Amygdala (tissue), 56 donors: ENCODE measurements at places on chromosomes 1 and 21.

DNA sequence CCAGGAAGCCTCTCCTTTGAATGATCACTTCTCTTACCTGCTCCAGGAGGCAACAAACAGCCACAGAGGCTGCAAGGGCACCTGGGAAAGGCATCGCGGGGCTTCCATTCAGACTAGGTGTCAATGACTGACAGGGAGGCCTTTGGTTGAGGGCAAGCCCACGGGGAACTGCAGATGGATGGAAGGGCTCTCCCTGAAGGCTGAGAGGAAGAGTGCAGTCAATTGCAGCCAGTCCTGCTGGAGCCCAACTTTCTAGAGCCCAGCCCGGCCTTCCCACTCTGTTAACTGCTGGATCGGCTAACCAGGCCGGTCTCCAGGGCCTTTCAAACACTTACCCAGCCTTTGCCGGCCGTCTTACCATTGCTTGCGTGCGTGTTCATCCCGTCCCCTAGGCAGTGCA, 89.3 kb downstream of the LACTBL1 start:
- DNase-seq = no peak

DNA sequence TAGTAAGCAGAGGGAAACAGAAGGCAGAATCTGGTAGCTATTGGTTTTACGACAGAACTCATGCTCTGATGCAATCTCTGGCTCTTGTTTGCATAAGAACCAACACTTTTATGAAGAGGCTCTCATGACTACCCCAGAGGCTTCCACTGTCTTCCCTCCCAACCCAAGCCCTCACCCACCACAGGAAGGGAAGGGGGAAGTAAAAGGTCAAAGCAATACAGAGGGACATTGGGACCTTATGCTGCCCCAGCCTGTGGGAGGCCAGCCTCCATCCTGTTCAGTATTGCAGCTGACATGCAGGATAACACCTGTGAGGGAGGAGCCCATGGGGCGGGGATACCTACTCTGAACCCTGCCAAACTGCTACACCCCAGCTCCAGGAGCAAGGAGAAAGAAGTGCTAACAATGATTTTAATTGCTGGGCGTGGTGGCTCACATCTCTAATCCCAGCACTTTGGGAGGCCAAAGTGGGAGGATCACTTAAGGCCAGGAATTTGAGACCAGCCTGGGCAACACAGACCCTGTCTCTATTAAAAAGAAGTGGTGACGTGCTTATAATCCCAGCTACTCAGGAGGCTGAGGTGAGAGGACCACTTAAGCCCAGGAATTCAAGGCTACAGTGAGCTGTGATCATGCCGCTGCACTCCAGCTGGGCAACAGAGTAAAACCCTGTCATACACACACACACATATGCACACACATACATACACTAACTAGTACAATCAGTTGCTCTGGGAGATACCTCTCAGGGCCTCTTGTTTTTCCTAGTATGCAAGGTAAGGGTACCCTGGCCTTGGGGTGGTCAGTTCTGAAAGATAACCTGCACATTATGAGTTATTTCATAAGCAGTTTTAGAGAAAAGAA, 9.5 kb downstream of the MR1 start:
- no peak for DNase-seq

- DNase-seq = no peak
Observed at GRCh38 chr1:107787299-107787698, 177.7 kb downstream of the VAV3 start.

GRCh38 chr1:229640455-229640854, 14.4 kb downstream of the URB2 start:
- DNase-seq = no peak

DNA sequence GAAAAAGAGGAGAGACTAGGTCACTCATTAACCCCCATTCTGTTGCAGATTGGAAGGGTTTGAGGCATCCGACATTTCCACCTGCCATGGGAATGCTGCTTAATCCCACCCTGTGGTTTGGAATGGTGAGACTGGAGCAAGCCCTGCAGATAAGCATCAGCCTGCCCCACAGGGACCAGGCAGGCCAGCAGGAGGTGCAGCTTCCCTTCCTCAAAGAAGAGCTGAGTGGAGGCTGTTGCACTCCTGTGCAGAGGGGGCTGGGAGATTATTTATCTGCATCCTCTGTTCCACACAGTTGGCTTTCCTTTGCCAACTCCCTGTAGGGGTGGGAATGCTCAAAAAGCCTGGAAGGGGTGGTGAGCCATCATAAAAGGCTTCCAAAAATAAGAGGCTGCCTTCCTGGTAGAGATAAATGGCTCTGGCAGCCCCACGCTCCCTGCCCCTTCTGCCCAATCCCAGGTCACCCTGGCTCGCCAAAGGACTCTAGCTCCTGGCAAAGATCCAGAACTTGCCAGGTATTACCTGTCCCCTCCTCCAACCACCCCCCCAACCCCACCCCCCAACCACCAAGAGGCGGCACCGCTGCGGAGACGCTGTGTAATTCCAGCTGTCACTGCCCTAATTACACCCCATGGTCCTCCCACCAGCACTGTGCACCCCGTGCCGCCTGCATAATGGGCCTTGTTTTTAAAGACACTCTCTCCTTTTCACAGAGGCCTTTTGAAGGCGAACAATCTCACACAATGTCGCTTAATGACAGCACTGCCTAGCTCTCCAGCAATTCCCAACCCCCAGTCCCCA, 83.0 kb upstream of the ZC3H12A start:
- no peak for DNase-seq

DNA sequence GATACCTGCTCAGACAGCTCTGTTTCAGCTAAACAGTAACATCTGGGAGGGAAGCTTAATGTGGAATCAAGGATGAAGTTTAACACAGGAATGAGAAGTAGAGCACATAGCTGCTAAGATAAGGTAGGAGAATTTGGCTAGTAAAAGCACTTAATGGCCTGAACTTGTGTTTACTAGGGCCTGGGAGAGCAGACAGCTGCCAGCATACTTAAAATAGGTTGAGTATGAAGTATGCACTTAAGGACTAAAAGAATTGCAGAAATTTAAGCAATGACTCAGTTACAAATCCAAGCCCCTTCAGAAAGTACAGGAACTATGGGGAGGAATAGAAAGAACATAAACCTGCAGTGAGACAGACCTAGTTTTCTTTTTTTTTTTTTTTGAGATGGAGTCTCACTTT, 53.0 kb downstream of the BACH1 start:
- no peak for DNase-seq

GRCh38 chr1:213474054-213474453, 423.0 kb downstream of the RPS6KC1 start:
- no peak for DNase-seq

DNA sequence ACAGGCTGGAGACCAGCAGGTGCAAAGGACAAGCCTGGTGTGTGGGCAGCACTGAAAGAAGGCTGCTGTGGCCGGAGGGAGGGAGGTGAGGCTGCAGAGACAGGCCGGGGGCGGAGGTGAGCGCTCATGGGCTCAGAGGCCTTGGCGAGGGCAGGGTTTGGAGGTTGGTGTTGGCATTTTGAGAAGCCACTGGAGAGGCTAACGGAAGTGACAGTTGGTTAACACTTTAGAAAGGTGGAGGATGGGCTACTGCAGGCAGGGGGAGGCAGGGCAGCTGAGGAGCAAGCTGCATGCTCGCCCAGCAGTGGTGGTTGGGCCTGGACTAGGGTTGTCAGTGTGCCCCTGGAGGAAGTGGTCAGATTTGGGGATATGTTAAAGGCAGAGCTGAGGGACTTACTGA, 37.5 kb downstream of the QSOX1 start:
- DNase-seq = no peak

GRCh38 chr1:18253093-18253492, 145.5 kb downstream of the IGSF21 start:
- DNase-seq = no peak

DNA sequence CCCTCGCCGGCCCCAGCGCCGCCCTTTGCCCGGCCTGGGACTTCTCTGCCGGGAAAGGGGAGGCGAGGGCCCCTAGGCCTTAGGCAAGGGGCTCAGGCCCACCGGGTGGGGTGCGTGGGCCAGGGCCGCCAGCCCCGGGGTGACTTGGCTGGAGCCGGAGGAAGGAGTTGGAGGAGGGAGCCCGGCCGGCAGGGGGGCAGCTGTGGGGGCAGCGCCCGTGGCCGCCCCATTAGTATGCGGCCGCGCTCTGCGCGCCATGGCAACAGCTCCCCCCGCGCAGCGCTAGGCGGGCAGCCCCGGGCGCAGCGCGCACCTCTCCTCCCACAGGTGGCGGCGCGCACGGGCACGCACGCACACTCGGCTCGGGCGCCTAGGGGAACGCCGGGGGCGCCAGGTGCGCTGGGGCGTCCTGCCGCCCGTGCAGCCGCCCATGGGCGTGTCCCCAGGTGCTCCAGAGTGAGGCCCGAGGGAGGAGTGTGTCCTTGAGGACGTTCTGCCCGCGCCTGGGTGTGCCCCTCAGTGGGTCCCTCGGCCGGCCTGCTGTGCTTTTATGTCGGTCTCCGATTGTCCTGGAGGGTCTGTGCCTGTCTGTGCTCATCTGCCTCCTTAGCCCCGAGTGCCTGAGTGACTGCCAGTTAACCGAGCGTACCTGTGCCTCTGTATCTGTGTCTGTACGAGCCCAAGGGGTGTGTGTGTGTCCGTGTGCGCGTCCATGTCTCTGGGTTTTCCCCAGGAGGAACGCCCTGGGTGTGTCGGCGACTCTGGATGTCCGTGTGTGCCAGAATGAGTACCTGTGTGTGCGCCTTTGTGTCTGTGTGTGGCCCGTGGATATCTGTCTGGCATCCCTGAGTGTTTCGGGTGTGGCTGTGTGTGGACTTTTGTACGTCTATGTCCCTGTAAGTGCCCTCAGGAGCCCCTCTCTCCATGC, 38.2 kb upstream of the WASF2 start:
- DNase-seq = no peak

- no peak for DNase-seq
Observed at GRCh38 chr1:90989990-90990389, 31.8 kb downstream of the ZNF644 start.

GRCh38 chr1:228264090-228264829, 56.4 kb downstream of the OBSCN start:
- no peak for DNase-seq

DNA sequence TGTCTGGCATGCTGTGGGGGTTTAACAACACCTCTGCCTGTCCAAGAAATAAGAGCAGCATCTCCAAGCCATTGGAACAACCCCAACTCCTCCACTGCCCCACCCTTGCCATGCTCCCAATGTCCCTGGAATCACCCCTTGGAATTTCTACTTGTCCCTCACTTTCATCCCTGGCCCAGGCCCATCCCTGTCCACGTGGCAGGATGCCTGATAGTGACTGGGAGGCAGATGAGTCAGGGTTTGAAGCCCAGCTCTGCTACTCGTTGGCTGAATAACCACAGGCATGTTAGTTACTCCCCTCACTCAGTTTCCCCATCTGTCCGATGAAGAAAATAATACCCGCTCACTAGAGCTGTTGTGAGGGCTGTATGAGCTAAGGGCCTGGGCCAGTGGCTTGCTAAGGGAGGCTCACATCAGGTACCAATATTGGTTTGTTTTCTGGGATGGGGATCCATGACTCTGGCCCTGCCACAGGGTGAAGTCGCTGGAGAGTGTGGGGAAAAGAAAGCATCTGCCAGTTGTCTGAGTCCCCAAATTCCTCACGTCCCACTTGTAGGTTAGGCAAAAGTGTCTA, 99.4 kb upstream of the TLR5 start:
- no peak for DNase-seq

GRCh38 chr21:15514073-15514946, 215.5 kb upstream of the USP25 start:
- DNase-seq = no peak

DNA sequence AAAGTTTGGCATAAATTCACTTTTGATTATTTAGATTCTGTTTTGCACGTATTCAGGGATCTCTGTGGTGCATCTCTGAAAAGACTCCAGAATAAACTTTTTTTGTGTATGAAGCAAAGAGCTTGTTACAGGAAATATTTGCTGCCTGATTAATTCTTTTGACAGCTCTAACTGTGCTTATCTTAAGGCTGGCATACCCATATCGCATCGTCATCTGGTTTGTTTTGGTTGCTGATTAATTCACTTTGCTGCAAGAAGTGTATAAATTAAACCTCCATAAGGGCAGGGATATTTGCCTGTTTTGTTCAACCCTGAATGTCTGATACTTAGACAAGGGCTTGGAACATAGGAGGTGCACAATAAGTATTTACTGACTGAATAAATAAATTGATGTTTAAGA, 17.5 kb upstream of the DUSP10 start:
- DNase-seq = no peak

DNA sequence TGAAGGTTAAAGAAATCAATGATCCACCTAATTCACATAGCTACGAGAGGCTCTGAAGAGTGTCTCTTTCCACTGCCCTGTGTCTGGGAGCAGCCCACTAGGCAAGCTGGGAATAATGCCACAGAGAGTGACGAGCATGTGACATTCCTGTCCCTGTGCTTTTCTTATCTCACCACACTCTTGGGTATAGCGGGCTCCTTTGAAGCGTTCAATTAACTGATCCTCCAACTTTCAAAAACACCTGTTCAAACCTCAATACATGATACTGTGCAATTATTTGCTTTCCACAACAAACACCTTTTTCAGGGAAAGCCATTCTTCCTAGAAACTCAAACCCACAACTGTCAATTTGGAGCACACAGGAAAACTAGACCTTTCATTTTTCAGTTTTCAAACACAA, 43.4 kb downstream of the PLPP3 start:
- no peak for DNase-seq

DNA sequence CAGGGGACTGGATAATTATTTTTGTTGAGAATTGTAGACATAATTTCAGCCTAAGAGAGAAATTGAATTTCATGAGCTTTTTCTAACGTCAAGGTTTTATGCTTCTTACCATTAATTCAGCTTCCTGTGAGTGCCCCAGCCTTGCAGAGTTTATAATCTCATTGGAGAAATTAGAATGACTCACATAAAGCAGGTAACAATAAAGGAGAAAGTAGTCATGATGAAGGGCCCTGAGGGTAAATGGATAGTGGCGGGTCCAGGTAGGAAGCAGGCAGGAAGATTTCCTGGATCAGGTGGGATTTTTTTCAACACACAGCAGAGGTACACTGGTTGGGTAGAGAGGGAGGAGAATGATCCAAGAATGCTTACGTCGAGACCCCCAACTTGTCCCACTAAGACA, 311.4 kb downstream of the BARHL2 start:
- DNase-seq = no peak

GRCh38 chr1:246476771-246477170, 30.3 kb downstream of the SMYD3 start:
- DNase-seq = no peak

DNA sequence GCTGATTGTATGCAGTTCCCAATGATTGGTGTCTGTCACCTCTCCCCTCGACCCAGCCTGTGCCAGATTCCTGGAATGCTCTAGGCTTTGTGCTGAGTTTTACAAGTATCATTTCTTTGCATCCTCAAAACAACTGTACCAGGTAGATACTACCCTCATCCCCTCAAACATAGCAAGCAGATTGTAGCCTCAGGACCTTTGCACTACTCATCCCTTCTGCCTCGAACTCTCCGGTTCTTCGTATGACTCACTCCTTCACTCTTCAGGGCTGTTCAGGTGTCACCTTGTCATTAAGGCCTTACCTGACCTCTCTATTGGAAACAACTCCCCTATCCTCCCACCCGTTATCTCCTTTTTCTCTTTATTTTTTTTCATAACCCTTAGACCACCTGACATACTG, 8.0 kb downstream of the KCNC4 start:
- DNase-seq = no peak
